ENCODE measurements at places on chromosomes 1 and 21. TPM values are rescaled to one million over a fixed set of nuclear protein-coding genes. Genes with fewer than 3 reads are reported as not detected.

- no peaks in the 10 kb centered on the region for H3K27me3 ChIP-seq
- no peak overlapping the region for H3K27ac ChIP-seq
- H3K4me1 ChIP-seq: no peaks in the 10 kb centered on the region
- H3K36me3 ChIP-seq: no peaks in the 10 kb centered on the region
- H3K4me3 ChIP-seq: no peak overlapping the region
These were observed 130.9 kb downstream of the UCK2 start for GRCh38 chr1:165958306-165958705.

DNA sequence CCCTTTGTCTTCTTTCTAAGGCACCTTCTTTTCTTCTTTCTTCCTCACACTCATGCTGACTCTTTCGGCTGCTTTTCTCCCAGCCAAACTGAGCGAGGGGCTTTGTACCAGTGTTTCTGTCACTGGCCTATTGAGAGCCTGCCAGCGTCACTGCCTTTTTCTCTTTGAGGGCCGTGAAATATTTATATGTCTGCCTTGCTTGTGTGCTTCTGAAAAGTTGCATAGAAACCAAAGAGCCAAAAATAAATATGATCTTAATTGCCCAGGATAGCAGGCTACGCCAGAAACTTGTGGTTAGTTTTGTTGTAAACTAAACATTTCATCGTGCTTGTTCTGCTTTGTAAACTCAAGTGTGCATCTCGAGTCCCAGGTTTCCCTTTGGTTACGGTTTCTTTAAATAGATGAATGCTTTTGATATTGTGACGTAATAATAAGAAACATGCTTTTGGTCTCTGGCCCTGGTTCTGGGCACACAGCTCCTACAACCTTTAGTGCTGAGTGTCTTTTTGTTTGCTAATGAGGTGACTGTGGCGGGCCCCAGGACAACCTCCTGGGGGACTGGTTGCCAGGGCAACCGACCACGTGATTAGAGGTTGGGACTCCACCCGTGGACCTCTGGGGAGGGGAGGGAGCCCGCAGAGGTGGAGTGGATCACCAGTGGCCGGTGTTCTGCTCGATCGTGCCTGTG, 10.8 kb downstream of the SLC37A1 start:
- peaks cover 6% of the 10 kb centered on the region for H3K4me1 ChIP-seq
- no peak for DNase-seq
- no peaks in the 10 kb centered on the region for H3K27me3 ChIP-seq
- no peak overlapping the region for H3K4me3 ChIP-seq
- H3K27ac ChIP-seq: no peak overlapping the region

GRCh38 chr1:21629971-21630370, 39.2 kb downstream of the RAP1GAP start:
- peaks cover 9% of the 10 kb centered on the region for H3K4me1 ChIP-seq
- no peaks in the 10 kb centered on the region for H3K36me3 ChIP-seq
- no peaks in the 10 kb centered on the region for H3K27me3 ChIP-seq
- DNase-seq: no peak
- no peak overlapping the region for H3K27ac ChIP-seq
- H3K4me3 ChIP-seq: no peak overlapping the region

- no peaks in the 10 kb centered on the region for H3K36me3 ChIP-seq
- peaks cover 32% of the 10 kb centered on the region for H3K4me1 ChIP-seq
- peak overlapping the region; percentile 42 for H3K27ac ChIP-seq
- H3K4me3 ChIP-seq: no peak overlapping the region
- H3K27me3 ChIP-seq: no peaks in the 10 kb centered on the region
- no peak for DNase-seq
These were observed 19.3 kb downstream of the AHCYL1 start for GRCh38 chr1:110003747-110004428.

DNA sequence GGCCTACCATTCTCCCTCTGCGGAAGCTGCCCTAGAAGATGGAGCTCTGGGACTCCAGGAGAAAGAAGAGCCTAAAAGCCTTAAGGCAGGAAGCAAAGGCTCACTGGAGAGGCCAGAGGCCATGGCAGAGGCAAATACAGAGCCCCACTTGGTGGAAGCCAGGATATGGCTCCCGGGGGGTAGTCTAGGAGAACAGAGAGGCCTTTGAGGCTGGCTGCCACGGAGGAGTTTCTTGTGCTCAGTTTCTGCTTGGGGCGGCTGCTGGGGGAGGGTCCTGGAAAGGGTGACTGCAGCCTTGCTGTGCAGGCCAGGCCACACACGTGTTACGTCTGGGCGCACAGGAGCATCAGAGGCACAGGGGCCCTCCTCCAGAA, 5.4 kb downstream of the CC2D1B start:
- no peak for DNase-seq
- peaks cover 4% of the 10 kb centered on the region for H3K4me1 ChIP-seq
- H3K36me3 ChIP-seq: peaks cover 70% of the 10 kb centered on the region
- H3K27me3 ChIP-seq: no peaks in the 10 kb centered on the region
- H3K27ac ChIP-seq: no peak overlapping the region

- H3K4me3 ChIP-seq: no peak overlapping the region
- peaks cover 31% of the 10 kb centered on the region for H3K4me1 ChIP-seq
- no peaks in the 10 kb centered on the region for H3K36me3 ChIP-seq
- DNase-seq: no peak
These were observed 39.8 kb upstream of the SRP9 start for GRCh38 chr1:225737866-225738265.

GRCh38 chr1:88691540-88691939, 7.5 kb downstream of the PKN2 start:
- H3K4me3 ChIP-seq: no peak overlapping the region
- H3K27me3 ChIP-seq: no peaks in the 10 kb centered on the region
- H3K36me3 ChIP-seq: peaks cover 3% of the 10 kb centered on the region
- no peaks in the 10 kb centered on the region for H3K4me1 ChIP-seq

DNA sequence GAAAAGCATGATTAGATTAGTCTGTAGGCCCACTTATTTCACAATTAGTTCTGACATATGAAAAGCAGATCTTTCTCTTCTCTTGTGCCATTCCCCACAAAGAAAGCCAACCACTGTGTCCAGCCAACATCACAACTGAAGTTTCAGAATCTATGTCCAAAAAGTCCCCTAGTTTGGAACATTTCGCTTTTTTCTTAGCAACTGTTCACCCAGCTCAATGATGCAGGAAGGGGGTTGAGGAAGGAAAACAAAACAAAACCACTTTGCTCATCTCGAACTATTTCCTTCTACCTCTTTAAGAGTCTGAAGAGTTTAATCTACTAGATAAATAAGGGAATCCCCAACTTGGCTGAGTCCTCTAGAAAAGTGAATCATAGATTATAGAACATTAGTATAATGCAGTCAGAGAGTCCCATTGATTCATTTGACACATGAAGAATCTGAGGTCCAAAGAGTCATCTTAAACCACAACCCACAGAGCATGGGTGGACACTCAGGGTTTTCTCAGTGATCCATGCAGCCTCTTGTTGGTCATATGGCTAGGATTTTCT, 159.3 kb upstream of the SGIP1 start:
- no peak for DNase-seq
- no peaks in the 10 kb centered on the region for H3K4me1 ChIP-seq
- H3K27ac ChIP-seq: no peak overlapping the region
- H3K27me3 ChIP-seq: no peaks in the 10 kb centered on the region
- H3K36me3 ChIP-seq: no peaks in the 10 kb centered on the region

- no peak overlapping the region for H3K4me3 ChIP-seq
- peaks cover 3% of the 10 kb centered on the region for H3K36me3 ChIP-seq
- no peak for DNase-seq
- no peak overlapping the region for H3K27ac ChIP-seq
These were observed 75.3 kb downstream of the FOXJ3 start for GRCh38 chr1:42259739-42260064.

DNA sequence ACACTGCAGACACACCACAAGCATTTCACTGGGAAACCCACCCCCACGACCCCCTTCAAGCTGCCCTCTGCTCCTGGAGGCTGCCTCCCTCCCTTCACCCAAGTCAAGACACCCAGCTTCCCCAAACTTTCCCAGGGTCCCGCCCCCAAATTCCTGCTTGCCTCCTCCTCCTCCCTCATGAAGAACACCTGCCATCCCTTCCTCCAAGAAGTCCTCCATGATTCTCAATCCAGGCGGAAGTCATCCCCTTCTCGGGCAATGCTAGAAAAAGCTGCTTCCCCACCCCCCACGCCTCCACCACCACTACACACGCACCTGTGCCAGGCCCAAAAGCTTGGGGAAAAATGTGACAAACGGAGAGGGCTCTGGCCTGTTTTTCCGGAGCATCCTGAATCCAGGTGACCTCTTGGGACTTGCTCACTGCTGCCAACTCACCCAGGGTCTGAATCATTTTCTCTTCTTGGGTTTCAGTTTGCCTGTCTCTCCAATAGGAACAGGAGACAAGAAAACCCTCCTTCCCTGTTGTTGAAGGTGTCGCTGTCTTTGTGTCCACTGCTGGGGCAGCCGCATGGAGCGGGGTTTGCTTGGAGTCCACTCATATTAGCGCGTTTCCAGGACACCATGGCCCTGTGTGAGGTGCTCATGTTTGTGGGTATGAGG, 101.0 kb upstream of the CASZ1 start:
- no peak for DNase-seq
- no peak overlapping the region for H3K27ac ChIP-seq
- H3K27me3 ChIP-seq: no peaks in the 10 kb centered on the region
- H3K4me3 ChIP-seq: no peak overlapping the region

DMRTA2 gene
- total RNA-seq: not detected

TEDDM1 gene
- not detected for total RNA-seq

NUDT4B gene
- total RNA-seq: 21.0 TPM

LSS gene
- 142 TPM for total RNA-seq

SAMD13 gene
- total RNA-seq: 0.61 TPM

Data from liver (tissue), 10 donors.